Ascending aorta (tissue), 2 donors: ENCODE measurements at places on chromosomes 3 and 15.
A peak's percentile ranks its signal among the peaks of the same experiment; 100 is the strongest.

- DNase-seq: no peak
Measured at GRCh38 chr3:176839901-176840300, 357.4 kb downstream of the TBL1XR1 start.

GRCh38 chr15:88894819-88895767 is at the start of gene HAPLN3:
TSS of gene HAPLN3 (minus strand) at chr15:88895544. CDS start at chr15:88887298, 8,246 bp downstream.
- peak; percentile 84 for DNase-seq

DNA sequence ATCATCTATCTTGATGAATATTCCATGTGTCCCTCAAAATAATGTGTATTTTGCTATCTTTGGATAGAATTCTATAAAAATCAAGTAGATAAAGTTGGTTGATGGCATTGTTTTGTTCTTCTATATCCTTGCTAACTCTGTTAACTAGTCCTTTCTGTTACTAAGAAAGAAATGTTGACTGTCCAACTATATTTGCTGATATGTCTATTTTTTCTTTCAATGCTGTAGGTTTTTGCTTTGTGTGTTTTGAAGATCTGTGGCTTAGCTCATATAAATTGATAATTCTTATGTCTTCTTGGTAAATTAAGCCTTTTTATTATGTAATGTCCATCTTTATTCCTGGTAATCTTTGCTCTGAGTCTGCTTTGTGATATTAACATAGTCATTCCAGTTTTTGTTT is 70.9 kb downstream of the SUCNR1 start:
- DNase-seq: no peak

DNA sequence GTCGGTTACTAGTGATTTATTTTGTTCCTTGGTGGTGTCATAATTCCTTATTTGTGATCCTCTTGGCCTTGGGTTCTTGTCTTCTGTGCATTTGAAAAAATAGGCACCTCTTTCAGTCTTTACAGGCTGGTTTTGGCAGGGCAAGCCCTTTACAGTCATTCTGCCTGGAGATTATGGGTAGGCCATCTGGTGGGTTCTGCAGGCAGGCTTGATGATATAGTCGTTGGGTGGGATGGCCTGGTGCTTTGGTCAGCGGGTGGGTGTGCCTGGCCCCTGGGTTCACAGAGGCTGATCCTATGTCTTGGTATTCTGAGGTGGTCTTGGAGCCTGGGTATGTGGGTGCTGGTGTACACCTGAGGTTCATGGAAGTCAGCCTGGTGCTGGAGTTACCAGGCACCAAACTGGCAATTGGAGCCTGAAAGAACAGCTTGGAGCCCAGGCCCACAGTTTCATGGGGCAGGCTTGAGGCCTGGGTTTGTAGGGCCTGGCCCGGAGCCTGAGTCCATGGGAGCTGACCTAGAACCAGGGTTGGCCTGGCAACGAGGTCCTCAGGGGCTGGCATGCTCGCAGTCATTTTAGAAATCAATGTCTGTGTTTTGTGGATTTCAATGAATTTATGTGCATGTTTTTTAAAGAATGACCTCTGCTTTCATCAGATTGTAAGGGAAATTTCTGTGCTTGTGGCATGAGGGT is 63.3 kb downstream of the DOCK3 start:
- no peak for DNase-seq

DNA sequence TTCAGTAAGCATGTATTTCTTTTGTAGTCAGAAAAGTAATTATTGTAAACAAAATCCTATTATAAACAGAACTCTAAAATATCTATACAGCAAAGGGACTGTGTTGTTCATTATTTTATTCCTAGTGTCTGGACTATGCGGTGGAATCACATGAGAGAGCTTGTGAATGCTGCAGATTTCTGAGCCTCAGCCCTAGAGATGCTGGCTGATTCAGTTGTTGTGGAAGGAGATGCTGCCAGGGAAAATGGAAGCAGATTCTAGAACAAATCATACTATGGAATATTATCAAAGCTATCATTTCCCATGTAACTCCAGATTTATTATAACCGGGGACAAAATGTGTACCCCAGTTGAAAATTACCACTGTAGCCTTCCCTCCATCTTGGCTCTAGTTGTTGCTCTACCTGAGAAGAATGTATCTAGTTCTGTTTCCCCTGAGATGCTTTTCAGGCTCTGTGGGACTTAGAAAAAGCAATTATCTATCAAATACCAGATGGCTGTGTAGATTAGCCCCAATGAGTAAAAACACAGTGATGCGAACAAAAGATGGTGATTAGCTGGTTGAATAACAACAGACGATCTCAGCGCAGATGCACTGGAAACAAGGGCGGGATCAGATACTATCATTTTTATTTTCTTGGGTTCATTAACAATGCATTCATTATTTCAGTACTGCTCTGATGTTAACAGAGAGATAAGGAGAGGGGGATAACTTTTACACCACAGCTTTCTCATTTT is 131.3 kb downstream of the TMEM108 start:
- DNase-seq: no peak

DNA sequence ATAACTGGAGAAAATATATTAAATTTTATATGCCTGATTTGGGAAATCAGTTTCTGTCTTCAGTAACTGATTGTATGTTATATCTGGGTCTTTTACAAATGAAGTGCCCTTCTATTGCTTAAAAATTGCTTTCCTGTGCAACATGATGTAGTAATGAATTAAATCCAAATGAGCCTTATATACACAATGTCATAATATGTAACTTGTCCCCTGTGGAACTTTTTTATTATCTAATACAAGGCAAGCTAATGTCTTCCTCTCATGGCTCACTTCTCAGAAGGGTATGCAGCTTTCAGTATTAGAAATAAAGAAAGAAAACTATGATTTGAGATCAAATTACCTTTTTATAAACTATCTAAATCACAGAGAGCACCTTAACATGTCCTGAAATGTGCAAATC is 248.9 kb downstream of the NAALADL2 start:
- DNase-seq: no peak

DNA sequence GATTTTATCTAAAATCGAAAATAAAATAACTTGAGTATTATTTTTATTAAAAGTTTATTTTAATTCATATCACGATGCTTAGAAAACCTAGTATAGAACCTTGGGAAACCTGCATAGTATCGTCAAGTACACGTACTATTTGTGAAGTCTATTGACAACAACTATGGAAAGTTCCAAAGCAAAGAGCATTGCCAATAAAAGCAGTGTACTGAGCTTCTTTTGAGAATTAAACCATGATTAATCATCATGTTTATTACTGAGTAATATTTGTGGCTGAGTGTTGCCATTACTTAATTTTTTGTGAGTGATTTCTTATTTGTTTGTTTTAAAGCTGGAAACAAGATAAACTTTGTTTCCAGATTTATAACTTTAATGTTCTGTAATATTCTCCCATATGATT is 674.1 kb downstream of the CADM2 start:
- DNase-seq: no peak

DNA sequence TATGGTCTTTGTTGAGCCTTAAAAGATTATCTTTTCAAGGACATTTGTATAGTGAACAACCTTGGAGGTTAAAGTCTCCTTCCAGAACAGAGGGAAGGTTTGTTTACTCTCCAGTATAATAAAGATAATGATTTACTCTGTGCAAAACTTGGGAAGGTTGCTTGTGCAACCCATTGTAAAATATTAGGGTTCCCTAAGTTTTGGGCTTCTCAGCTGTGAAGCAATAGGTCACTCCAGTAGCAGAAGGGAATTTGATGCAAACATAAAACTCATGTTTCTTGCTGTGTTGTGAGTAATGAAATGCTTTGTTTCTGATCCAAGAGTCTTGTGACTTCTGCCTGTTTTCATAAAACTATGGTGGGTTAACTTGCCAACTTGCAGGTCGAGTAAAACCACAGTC is 177.5 kb downstream of the SUCNR1 start:
- DNase-seq: no peak

GRCh38 chr15:88911766-88912118 is 1.4 kb downstream of the MFGE8 start:
- DNase-seq: peak; percentile 79

DNA sequence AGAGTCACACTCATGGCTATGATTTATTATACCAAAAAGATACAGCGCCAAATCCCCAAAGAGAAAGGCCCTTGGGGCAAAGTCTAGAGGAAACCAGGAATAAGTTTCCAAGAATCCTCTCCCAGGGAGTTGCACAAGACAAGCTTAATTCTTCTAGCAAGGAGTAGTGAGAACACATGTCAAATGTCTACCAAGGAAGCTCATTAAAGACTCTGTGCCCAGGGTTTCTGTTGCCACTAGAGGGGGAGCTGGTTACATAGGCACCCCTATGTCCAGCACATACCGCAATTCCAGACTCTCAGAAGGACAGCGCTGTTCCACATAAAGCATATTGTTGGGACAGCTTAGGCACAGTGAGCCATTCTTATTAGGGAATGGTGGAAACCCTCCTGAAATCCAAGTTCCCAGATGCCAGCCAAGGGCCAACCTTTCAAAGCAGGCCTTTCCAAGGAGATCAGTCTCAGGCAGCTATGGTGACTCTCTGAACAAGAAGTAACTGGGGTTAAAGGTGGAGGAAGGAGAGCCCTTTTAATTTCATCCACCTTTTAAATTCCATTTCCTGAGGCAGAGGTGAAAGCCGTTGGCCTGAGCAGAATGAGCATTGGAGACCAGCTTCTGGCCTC is 194.2 kb downstream of the UACA start:
- peak; percentile 57 for DNase-seq

GRCh38 chr3:39937874-39938273 is 128.5 kb downstream of the MYRIP start:
- DNase-seq: no peak

DNA sequence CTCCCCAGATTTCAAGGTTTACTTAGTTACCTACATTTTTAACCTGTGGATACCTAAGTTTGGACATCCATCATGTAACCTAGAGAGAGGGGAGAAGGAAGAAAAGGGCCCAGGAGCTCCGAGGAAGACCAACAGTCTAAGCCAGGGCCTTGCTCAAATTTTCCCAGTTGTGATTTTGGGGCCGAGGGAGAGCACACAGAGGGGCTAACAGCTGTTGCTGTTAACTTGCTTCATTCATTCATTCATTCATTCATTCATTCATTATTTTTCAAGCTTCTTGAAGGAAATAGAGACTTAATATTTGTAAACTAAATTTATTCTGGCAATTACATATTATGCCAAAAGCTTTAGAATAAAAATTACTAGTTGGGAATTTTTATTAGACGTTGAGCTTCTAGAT is 22.9 kb downstream of the SYNM start:
- DNase-seq: no peak

DNA sequence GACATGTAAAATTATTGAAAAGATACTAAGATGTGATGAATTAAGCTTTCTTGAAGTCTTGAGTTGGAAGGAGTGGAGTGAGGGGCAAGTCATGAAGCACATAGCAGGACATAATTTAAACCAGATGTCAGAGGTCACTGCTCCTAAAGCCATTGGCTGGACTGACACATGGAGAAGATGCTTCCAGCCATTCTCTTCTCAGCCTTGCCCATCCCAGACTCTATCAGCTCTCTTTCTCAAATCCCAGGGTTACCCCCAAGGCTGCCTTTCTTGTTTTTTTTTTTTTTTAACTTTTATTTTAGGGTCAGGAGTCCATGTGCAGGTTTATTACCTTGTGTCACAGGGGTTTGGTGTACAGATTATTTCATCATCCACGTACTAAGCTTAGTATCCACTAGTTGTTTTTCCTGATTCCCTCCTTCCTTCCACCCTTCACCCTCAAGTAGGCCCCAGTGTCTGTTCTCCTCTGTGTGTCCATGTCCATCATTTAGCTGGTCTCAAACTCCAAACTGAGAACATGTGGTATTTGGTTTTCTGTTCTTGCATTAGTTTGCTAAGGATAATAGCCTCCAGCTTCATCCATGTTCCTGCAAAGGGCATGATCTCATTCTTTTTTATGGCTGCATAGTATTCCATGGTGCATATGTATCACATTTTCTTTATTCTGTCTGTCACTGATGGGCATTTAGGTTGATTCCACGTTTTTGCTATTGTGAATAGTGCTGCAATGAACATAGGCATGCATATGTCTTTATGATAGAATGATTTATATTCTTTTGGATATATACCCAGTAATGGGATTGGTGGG is 18.9 kb downstream of the XIRP1 start:
- DNase-seq: no peak

GRCh38 chr15:74788683-74789151 is 6.8 kb downstream of the CSK start:
- DNase-seq: no peak

DNA sequence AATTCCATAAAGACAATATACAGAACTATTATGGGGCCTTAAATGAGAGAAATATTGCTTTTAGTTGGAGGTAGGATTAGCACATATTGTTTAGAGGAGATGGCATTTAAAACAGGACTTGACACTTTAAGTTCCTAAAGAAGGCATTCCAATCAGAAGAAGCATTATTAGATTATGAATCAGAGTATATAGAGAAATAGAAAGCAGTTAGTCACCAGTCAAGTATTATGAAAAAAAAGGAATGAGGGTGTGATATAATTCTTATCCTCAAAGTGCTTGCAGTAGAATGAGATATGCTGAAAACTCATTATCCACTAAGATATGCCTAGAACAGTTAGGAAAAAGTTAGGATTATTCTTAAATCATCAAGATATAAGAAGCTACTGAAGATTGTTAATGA is 456.2 kb downstream of the ZNF385D start:
- DNase-seq: no peak

DNA sequence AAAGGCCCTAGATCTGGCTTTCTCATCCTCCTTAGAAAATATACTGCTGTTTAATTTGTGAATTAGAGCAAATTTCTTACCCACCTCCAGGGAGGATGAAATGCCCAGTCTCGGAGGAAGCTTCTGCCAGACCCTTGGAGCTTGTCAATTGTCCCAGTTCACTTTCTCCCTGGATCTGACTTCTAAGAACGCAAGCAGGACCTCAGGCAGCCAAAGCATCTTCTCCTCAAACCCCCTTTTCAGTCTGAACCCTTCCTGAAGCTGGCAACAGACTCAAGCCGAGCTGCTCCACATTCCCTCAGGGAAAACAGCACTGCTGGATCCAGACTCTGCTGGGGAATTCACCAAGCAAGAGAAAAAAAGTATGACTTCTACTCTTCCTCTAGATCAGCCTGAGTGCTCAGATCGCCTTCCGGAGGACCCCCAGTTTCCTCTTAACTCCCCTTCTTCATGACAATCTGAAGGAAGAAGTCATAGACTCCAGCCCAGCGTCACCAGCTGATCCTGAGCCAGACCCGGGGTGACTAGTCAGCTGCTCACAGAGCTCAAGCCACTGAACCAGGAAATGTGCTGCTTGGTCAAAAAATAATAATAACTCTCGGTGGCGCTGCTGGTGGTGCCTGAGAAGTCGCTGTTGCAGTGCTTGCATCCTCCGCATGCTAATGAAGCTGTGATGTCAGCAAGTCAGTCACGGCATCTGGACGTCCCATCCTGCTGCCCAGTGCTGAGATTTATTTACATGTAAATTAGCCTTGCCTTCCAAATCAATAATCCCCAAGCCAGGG is at the start of gene PRICKLE2:
Gene PRICKLE2, minus strand, starts transcription at position 641 of the 785 bp plus-strand sequence. CDS start 26,539 bp downstream, outside the sequence.
- DNase-seq: peak; percentile 70

DNA sequence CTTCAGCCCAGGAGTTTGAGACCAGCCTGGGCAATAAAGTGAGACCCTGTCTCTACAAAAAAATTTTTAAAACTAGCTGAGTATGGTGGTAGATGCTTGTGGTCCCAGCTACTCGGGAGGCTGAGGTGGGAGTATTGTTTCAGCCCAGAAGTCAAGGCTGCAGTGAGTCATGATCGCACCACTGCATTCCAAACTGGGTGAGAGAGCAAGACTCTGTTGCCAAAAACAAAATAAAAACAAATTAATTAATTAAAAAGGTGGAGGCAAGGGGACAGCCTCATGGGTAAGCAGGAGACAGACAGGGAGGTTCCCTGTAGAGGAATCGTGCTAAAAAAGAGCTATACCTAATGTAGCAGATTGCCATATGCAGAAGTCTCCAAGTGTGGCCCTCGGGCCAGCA is 12.6 kb downstream of the HAPLN3 start:
- DNase-seq: no peak

- DNase-seq: peak; percentile 71
Measured at GRCh38 chr15:84840255-84840654, 23.1 kb downstream of the ALPK3 start.

- no peak for DNase-seq
Measured at GRCh38 chr3:192861972-192862371, 55.7 kb downstream of the MB21D2 start.
